IPS-NIHi11 (cell line): ENCODE measurements at places on chromosomes 3 and 15.

DNA sequence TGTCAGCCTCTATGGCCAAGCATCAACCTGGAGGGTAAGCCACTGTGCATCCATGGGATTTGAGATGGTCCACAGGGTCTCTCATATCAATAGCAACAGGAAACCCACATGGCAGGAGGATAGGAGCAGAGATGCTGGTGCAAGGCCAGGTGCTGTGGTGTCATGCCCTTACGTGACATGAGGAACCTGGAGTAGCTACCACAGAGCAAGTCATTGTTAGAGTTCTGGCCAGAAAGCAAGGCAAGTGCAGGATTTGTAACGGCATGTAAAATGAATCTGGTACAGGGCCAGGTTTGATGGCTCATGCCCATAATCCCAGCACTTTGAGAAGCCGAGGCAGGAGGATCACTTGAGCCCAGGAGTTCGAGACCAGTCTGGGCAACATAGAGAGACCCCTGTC, 14.8 kb upstream of the ZNF774 start:
- DNase-seq: no peak

DNA sequence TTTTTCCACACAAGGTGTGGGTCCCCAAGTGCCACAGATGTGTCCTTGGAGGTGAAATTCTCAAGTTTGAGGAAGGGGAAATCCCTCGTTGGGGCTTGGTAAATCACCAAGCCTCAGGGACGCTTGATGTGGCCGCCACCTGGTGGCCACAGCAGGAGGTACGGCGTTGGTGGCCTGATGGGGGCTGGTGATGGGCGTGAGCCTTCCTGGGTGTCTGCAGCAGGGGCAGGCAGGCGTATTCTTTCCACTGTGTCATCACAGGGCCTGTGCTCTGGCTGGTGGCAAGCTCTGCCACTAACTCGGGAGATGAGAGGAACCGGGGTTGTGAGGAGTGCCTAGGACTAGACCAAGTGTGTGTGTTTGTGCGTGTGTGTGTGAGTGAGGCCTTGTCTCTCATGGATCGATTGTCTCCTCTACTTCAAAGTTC, 4.2 kb downstream of the ACOX2 start:
- peak; percentile 86 for DNase-seq

GRCh38 chr3:177131927-177132636, 65.2 kb downstream of the TBL1XR1 start:
- DNase-seq: no peak

- DNase-seq: peak; percentile 67
Observed at GRCh38 chr3:141105828-141106628, 54.9 kb downstream of the SPSB4 start.

DNA sequence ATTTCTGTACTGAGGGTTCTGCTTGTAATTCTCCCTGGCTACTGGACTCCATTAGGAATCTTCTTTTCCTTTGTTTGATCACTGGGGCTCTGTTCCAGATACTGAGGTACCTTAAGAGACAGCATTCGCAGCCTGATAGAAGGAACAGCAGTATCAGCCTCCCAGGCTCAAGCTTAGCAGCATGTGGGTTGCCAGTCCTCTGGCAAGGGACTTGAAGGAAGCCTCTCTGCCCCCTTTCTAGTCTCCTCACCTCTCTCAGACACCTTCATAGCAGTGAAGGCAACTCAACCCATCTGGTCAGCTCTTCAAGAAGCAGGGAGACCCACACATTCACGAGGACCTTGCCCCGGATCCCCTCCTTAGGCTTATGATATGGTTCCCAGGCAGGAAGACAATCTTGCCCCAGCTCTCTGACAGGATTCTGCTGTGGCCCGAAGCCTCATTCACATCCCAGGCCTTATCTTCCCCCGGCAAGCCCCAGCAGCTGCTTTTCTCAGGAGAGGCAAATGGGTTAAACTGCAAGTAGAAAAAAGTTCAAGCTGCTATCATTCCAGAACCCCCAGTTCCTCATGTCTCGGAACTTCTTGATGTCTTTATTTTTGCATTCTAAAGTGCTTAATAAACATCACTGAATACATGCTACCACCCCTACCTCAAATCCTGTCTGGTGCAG, 153.1 kb downstream of the LIPC start:
- no peak for DNase-seq

DNA sequence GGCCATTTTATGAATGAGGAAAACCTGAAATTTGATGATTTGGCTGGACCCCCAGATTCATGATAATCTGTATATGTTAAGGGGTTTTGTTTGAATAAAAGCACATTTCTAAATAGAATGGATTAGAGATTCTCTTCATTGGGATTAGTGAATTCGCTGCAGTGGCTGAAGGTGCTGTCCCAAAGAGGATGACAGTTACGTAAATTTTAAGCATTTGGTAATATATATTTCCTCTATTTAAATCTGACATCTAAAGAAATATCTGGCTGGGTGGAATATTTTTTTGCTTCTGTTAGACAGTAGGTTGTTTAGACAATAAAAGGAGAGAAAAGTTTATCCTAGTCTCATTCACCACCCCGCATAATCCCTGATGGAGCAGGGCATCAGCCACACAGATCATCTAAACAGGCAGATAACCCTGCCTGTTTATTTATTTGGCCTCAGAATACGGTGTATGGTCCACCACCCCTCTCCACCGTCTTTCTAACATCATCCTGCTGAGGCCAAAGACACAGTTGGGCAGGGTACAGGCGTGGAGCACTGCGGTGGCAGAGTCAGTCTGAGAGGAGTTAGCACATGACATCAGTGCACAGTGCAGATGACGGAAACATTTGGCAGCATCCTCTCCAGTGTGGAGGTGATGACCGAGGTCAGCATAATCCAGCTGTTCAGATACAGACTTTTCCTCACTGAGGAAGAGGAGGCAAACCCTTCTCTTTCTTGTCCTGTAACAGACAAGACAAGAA, 20.4 kb upstream of the NFKBIZ start:
- no peak for DNase-seq

GRCh38 chr3:79651536-79652065, 116.2 kb downstream of the ROBO1 start:
- DNase-seq: peak; percentile 31

DNA sequence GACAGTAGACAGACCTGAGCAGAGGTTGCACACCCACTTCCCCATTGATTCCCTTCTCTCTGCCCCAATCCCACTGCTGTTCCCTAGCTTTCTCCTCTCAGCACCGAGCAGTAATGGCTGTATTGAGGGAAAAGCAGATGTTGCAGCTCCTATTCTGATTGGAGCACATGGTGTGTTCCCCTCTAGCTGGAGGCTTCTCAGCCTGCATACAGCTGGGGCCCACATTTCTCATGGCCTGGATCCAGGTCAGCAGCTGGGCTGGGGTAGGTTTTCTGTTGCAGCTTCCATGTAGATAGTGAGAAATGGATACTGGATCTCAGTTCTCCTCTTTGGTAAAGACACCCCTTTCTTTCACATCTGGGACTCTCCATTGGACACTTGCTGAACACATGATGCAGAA, 50.1 kb downstream of the RYR3 start:
- no peak for DNase-seq

DNA sequence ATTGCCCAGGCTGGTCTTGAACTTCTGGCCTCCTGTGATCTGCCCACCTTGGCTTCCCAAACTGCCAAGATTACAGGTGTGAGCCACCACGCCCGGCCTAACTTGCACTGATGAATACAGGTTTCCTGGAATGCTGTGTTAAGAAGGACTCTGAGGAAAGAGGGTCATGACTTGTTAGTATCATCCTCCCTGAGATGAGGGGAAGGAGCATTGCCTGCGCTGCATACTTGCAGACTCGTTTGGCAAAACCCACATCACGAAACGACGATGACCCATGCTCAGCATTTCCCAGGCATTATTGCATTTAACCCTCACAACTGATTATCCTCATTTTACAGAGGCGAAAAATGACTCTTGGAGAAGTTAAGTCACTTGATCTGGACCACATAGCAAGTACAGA, 18.9 kb downstream of the COLQ start:
- DNase-seq: no peak

- DNase-seq: no peak
Observed at GRCh38 chr3:134697830-134698689, 47.2 kb upstream of the KY start.

- DNase-seq: no peak
Observed at GRCh38 chr15:39639037-39639436, 58.2 kb downstream of the THBS1 start.

DNA sequence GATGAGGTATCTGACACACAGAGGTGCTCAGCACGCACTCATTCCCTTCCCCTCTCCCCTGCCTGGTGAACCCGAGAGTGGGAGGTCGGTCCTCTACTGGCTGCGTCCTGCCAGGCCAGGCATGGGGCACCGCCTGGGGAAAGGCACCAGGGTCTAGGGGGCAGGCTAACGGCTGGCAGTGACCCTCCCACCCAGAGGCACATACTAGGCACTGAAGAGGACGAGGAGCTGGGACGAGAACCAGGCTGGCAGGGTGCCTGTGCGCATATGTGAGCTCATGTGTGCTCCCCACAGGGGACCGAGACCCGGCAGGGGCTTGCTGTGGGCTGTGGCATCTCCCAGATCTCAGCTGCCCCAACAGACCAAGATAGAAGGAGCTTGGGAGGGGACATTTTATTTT, 86.7 kb downstream of the IQSEC1 start:
- no peak for DNase-seq

GRCh38 chr3:154285221-154285620, 39.1 kb downstream of the DHX36 start:
- DNase-seq: no peak

DNA sequence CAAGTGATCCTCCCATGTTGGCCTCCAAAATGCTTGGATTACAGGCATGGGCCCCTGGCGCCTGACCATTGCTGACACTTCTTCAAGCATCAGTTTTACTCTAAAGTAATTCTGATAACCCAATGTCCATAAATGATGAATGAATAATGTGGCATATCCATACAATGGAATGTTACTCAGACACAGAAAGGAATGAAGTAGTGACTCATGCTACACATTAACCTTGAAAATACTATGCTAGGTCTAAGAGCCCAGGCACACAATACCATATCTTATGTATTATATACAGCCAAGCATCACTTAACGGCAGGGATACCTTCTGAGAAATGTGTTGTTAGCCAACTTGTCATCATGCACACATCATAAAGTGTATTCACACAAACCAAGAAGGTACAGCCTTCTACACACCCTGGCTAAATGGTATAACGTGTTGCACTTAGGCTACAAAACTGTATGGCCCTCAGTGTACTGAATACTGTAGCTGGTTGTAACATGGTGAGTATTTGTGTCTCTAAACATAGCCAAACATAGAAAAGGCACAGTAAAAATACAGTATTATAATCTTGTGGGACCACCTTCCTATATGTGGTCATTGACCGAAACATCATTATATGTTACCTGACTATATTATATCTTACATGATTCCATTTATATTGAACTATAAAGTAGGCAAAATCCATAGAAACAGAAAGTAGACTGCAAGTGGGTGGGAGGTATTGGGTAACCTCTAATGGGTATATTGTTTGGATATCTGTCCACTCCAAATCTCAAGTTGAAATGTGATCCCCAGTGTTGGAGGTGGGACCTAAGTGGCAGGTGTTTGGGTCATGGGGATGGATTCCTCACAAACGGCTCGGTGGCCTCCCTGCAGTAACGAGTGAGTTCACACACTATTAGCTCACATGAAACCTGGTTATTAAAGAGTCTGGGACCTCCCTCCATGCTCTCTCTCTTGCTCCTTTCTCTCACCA, 31.4 kb downstream of the MKRN2 start:
- no peak for DNase-seq

DNA sequence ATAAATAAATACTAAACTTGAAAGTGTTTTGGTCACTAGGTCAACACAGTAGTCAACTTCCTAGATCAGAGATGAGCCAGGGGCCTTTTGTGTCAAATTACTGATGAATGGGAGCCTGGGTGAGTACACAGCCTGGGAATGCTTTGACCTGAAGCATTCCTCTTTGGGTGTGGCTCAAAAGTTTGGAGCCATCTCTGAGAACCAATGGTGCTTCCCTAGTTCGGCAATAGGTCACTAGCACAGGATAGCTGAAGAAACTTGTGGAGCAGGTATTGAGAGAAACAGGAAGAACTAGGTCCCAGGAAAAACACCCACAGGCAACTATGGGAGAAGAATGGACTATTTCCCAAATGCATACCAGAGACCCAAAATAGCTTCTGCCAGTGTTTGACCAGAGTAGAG, 56.6 kb upstream of the PLXND1 start:
- DNase-seq: peak; percentile 32

DNA sequence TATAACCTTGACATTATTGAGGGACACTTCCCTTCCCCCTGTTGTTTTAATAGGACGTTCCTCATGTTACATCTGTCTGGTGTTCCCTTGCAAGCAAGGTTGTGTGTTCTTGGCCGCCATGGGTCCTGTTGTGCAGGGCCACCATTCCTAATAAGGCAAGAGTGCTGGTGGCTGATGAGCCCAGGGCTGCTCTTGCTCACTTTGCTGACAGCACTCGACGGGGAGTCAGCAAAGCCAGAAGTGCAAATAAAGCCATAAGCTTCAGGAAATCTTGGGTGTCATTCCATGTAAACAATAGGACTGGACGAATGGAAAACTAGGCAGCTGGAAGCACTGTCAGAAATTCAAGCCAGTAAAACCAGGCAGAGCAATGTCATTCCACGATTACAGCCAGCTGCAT, 75.8 kb downstream of the SQOR start:
- no peak for DNase-seq

DNA sequence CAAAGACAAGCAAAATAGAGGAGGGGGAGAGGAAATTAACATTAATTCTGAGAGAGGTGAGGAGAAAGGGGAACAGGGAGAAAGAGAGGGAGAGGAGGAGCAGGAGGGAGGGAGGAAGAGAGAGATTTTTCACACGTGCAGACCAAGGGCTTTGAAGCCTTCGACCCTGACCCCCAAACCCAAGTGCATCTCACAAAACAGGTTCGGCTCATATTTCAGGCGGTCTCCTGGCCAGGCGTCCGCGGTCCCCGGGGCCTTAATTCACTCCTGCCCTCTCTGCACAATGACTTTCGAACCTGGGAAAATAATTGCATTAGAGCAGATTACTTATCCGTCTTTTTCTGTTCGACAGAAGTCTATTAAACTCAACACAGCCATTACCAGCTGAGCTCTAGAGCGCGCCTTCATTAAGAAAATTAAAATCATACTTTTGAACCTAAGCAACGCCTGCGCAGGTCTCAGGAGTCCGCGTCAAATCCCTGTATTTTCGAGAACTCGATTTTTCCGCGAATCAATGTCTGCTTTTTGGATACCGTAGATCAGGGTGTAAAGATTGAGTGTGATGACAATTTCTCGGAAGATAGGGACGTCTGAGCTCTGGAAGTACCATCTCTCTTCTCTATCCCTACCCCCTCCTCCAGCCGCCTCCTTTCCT, 220.7 kb downstream of the MEIS2 start:
- no peak for DNase-seq

GRCh38 chr3:38453913-38454177, 155 bp downstream of the ACVR2B start:
- DNase-seq: no peak

- DNase-seq: no peak
Observed at GRCh38 chr3:171193693-171194092, 167.2 kb upstream of the SLC2A2 start.

- no peak for DNase-seq
Observed at GRCh38 chr15:55628369-55628730, 40.2 kb upstream of the PYGO1 start.

GRCh38 chr3:141816958-141817357, 53.8 kb downstream of the GRK7 start:
- no peak for DNase-seq

GRCh38 chr3:190811775-190812480, 50.6 kb downstream of the GMNC start:
- peak; percentile 56 for DNase-seq

GRCh38 chr15:25175789-25176615, 221.2 kb downstream of the SNRPN start:
- peak; percentile 2 for DNase-seq

GRCh38 chr15:70516408-70517193, 246.8 kb downstream of the UACA start:
- no peak for DNase-seq
